ENCODE measurements at places on chromosomes 1 and 21.

- DNase-seq: peak; percentile 73
Measured at GRCh38 chr21:17454315-17455027, 58.4 kb upstream of the CXADR start.

- DNase-seq: no peak
Measured at GRCh38 chr1:65174585-65174984, 26.6 kb downstream of the AK4 start.

GRCh38 chr1:6207921-6208320 is 2.0 kb downstream of the RNF207 start:
- DNase-seq: no peak

- peak; percentile 25 for DNase-seq
Measured at GRCh38 chr1:64981601-64982533, 15.5 kb upstream of the JAK1 start.

DNA sequence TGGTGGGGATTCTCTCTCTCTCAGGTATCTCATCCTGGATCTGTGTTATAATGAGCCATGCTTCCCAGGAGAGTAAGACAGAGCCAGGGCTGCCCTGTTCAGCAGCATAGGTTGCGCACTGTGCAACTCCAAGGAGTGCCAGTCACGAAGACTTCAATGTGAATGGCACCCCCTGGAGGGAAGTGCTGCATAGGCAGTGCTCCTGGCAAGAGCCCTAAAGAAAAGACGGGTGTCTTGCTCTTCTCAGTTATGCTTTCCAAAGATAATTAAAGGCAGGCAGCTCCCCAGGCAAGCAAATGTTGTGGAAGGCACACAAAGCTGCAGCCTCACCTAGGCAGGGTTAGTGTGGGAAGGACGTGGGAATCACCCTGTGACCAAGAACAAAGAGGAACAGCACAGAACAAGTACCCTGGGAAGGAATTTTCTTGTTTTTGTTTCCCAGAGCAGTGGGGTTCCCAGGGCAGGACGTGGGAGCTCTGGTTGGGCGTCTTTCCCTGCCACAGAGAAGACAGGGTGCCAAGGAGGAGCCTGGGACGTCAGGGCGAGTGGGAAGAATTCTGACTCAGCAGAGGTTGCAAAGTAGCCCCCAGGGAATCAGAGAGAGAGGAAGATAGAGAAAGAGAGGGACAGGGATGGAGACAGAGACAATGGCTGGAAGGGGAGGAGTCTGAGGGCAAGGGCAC is 120.9 kb downstream of the KCNN3 start:
- DNase-seq: no peak

DNA sequence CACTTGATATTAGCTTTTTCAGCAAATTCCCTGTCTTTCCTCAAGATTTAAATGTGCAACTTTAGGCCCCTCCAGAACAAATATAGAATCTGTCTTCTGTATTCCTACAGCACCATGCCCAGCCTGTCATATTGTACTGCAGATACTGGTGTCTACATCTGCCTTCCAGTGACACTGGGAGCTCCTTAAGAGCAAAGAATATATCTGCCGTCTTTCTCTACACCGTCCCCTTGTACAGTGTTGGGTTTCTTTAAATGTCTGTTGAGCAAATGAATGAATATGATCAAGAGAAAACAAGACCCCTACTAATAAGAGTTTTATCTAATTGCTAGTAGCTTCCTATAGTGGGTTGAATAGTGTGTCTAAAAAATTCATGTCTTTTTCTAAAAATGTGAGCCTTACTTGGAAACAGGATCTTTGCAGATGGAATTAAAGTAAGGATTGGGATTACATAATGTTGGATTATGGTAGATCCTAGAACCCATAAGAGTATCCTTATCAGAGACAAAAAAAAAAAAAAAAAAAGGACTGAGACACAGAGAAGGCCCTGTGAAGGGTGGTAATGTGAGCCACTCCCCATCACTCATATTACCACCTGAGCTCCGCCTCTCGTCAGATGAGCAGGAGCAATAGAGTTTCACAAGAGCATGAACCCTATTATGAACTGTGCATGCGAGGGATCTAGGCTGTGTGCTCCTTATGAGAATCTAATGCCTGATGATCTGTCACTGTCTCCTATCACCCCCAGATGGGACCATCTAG is 128.6 kb downstream of the FAF1 start:
- no peak for DNase-seq

GRCh38 chr21:44049606-44050005 is 37.5 kb downstream of the TRAPPC10 start:
- no peak for DNase-seq

DNA sequence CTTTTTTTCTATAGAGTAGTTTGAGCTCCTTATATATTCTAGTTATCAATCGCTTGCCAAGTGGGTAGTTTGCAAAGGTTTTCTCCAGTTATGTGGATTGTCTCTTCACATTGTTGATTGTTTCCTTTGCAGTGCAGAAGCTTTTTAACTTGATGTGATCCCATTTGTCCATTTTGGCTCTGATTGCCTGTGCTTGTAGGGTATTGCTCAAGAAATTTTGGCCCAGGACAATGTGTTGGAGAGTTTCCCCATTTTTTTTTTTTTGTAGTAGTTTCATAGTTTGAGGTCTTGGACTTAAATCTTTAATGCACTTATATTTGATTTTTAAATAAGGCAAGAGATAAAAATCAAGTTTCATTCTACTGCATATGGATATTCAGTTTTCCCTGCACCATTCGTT is 774.8 kb upstream of the ADAMTS5 start:
- DNase-seq: no peak

DNA sequence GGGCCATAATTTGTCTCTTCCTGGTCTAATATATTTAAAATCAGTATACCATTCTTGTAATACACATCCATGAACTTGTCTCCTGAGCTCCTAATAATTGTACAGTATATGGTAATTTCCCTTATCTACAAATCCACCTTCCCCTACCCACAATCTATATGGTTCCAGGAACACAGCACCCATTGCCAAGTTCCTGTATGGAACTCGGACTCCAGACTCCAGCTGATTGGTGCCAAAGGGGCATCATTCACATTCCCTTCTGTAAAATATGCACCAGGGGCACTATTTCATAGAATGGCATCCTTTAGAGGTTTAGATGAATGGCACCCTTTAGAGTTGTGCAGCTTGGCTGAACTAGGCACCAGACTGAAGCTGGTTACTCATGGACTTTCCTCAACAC is 58.8 kb upstream of the ZSWIM5 start:
- DNase-seq: no peak

DNA sequence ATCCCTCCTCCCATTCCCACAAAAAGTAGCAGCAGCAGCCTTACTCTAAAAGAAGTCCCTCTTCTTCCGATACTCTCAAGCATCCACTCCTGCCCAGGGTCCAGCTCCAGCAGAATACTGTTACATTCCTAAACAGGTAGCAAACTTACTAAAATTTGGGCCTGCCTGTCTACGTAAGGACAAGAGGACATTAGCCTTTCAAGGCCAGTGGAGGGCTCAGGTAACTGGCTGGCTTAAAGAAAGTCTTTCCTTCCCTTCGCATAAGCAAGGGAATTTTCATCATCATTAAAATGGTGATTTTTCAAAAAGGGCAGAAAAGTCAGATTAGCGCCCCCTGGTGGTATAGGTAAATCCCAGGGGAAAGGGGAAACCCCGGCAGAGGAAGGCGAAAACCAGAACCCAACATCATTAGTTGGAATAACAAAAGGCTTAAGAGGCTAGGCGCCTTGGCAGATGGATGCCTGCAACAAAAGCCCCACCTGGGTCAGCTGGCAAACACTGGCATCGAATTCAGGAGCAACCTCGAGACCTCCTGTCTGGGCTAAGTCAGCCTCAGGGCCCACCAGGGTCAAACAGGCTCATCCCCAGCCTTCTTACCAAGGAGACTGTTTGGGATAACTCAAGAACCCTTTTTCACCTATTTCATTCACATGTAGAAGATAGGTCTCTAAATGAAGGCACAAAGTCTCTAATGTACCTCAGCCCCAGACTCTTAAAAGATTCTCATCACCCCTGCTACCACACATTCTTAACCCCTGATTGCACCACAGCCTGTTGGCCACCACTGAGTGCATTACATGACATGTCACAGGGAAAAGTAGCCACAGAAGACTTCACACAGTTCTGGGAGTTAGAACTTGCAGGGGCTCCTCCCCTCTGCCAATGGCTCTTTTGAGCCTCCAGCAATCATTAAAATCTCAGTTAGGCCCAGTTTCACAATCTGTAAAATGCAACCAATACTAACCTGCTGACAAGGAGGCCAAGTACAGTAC is 36.7 kb downstream of the ERI3 start:
- DNase-seq: peak; percentile 43

DNA sequence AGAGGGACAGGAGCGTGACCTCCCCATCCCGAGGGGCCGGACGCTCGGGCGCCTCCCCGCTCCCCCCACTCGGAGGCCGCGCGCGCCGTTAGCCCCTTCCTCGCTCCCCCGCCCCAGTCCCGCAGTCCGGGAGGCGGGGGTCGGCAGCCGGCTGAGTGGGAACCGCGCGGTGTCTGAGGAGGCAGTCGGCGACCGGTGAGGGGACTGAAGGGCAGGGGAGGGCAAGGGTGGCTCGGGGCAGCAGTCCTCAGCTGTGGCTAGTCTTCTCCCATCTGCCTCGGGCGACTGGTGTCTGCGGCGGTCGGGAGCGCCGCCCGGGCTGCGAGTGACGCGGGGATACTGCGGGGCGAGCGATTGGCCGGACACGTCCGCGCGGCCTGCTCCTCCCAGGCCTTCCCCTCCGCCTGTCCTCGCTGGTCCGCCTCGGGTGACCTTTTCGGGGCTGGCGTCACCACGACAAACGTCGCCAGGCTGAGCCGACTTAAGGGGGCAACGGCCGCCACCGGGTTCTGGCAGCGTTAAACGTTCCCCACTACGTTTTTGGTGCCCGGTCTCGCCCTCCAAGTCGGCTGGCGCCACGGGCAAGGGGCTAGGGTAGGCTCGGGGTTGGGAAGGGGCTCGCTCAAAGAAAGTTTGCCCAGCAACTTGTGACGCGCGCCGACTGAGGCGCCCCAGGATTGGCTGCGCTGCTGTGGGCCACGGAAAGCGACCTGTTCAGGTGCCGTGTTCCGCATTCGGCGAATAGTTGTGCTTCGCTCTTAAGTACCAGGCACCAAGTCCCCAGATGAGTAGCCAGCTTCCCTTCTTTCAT is 538 bp downstream of the ZNF672 start:
- DNase-seq: peak; percentile 70

- no peak for DNase-seq
Measured at GRCh38 chr1:65175171-65176055, 27.4 kb downstream of the AK4 start.

GRCh38 chr1:230661976-230662375 is 19.7 kb downstream of the COG2 start:
- DNase-seq: no peak

DNA sequence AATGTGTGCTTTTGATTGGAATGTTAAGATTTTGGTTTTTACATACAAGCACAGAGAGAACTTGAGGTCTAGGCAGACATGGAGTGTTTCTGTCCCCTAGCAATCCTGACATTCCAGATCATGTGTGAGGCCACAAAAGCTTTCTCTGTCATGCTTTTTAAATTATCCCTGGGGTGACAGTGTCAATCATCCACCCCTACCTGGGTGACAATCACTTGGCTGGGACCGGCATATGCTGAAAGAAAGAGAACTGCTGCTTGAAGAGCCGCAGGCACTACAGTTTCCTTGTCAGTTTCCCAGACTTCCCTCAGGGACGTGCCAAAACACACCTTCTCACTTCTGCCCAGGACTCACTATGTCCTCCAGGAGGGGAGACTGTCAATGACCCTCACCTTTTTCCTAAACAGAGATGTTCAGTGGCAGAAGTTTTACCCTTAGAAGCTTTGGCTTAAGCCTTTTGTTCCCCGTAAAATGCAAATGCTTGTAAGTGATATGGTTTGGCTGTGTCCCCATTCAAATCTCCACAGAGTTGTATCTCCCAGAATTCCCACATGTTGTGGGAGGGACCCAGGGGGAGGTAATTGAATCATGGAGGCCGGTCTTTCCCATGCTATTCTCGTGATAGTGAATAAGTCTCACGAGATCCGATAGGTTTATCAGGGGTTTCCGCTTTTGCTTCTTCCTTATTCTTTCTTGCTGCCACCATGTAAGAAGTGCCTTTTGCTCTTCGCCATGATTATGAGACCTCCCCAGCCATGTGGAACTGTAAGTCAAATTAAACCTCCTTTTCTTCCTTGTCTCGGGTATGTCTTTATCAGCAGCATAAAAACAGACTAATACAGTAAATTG is 217.4 kb downstream of the FGGY start:
- no peak for DNase-seq
